AG20443 (cell line): ENCODE measurements at places on chromosomes 3 and 15.

DNA sequence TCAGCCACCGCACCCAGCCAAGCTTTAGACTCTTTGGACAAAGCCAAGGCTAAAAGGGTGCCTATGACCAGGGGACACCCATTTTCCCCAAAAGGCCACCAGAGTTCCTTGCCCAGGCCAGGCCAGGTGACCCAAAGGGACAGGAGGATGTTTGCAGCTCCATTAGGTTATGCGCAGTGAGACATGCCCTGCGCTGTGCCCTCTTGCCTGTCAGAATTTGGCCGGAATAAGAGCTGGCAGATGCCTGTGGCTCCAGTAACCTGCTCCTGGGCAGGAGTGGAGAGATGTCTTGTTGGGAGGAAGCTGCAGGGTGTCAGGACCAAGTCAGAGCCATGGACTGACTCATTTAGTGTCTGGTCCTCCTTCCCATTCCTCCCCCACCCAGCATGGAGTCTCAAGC is 20.5 kb downstream of the DNASE1L3 start:
- DNase-seq: no peak

- no peak for DNase-seq
Observed at GRCh38 chr15:40040770-40041169, 1.8 kb upstream of the SRP14 start.

- peak; percentile 74 for DNase-seq
Observed at GRCh38 chr3:187211532-187212195, 14.4 kb downstream of the RTP1 start.

GRCh38 chr3:182484682-182485081 is 308.6 kb upstream of the ATP11B start:
- DNase-seq: no peak

DNA sequence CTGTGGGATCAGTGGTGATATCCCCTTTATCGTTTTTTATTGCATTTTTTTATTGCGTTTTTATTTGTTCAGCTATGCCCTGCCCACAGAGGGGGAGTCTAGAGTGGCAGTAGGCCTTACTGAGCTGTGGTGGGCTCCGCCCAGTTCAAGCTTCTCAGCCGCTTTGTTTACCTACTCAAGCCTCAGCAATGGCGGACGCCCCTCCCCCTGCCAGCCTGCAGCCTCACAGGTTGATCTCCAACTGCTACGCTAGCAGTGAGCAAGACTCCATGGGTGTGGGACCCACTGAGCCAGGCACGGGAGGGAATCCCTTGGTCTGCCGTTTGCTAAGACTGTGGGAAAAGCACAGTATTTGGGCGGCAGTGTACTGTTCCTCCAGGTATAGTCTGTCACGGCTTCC is 500.6 kb upstream of the MCTP2 start:
- no peak for DNase-seq

GRCh38 chr15:92617549-92618520 is 37.7 kb downstream of the FAM174B start:
- DNase-seq: peak; percentile 37

DNA sequence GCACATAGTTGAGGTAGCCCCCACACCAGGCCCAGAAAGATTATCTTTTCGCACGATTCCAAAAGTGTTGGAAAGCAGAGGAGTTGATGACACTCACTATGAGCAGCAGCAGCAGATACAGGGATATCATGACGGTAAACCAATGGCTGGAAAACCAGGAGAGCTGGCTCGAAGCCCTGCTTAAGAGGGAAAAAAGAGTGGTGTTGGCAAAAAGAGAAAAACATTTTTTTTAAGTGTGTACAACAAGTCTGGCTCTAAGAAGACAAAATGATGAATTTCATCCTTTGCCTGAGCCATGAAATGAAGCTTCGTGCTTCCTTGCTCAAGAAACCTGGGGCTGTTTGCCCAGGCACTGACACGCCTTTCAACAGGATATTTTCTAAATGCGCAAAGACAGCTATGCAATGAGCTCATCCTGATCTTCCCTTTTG is 27.3 kb downstream of the PARP16 start:
- DNase-seq: peak; percentile 77

- DNase-seq: no peak
Observed at GRCh38 chr3:145900056-145900829, 260.7 kb downstream of the PLOD2 start.

DNA sequence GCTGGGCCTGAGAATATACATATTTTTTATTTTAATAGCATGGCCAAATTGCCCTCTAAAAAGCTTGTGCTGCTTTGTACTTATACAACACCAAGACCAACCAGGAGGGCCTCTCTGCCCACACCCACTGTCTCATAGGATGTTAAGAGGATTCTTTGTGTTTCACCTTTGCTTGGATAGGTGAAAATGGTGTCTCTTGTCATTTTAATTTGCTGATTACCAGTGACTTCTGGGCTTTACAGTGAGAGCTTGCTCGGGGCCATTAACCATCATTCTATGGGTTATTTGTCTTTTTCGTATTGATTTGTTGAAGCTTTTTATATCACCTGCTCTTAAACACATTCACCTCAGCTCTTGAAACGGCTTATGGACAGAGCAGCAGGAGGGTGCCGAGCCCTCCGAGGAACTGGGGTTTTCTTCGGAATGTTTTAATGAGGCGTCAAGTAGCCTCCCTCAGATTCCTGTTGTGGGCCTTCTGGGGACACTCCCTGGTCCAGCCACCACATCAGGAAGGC is 10.5 kb downstream of the PTH1R start:
- DNase-seq: no peak

GRCh38 chr3:167350245-167350862 is 29.7 kb downstream of the ZBBX start:
- no peak for DNase-seq

DNA sequence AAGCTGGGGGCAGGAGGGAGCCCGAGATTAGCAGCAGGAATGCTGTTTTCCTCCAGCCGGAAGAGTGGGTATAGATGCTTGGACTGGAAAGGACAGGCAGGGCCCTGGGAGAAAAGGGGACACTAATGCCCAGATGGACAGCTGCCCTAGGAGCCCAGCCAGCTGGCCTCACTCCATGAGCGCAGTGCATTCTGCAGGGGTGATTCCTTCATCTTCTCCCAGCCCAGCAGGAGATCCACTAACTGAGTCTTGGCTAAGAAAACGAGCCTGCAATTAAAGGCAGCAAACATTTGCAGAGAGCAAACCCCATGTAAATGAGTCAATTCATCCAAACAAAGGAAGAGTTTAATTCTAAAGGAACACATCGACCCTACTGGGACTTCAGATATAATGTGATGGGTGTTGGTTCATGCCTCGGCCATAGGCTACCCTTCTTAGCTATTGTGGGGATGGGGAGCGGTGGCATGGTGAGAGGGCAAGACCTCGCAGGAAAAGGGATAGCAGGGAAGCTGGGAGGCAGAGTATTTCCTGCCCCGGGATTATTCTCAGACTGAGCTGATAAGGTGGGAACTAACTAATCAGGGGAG is 13.3 kb upstream of the MINAR1 start:
- no peak for DNase-seq

GRCh38 chr3:100084100-100084806 is 30.0 kb downstream of the FILIP1L start:
- DNase-seq: no peak

- DNase-seq: peak; percentile 46
Observed at GRCh38 chr3:42535981-42536784, 33.7 kb downstream of the VIPR1 start.

- DNase-seq: peak; percentile 21
Observed at GRCh38 chr15:88909956-88910831, 3.0 kb downstream of the MFGE8 start.

GRCh38 chr15:85752491-85752961 is 42.2 kb downstream of the KLHL25 start:
- no peak for DNase-seq

DNA sequence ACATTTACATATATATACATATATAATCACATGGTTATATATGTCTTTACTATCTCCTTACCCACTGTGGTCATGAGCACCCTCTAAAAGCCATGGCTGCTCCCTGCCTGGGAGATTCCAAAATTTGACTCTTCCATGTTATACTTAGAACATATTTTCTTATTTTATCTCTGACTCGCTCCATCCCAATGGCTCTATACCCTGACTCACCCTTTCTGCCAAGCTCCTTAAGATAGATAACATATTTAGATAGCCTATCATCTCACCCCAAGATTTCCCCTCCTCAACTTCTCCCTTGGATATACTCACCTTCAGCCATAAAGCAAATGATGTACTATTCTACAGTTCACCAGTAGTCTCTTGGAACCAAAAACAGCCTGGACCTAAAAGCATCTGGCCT is 65.1 kb downstream of the CD200R1L start:
- no peak for DNase-seq

- no peak for DNase-seq
Observed at GRCh38 chr15:27885201-27885600, 213.9 kb downstream of the OCA2 start.

DNA sequence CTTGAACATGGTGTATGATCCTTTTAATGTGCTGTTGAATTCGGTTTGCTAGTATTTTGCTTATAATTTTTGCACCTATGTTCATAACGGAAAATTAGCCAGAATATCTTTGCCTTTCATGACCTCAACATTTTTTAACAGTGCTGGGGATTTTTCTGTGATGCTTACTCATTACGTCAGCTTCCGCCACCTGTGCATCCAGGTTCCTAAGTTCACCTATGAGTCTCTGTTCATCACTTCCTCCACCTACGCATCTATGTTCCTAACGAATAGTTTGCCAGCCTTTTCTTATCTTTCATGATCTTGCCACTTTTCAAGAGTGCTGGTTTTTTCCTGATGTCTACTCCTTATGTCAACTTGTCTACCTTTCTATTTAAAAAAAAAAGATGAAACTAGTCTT is 16.5 kb downstream of the AADACL2 start:
- no peak for DNase-seq

DNA sequence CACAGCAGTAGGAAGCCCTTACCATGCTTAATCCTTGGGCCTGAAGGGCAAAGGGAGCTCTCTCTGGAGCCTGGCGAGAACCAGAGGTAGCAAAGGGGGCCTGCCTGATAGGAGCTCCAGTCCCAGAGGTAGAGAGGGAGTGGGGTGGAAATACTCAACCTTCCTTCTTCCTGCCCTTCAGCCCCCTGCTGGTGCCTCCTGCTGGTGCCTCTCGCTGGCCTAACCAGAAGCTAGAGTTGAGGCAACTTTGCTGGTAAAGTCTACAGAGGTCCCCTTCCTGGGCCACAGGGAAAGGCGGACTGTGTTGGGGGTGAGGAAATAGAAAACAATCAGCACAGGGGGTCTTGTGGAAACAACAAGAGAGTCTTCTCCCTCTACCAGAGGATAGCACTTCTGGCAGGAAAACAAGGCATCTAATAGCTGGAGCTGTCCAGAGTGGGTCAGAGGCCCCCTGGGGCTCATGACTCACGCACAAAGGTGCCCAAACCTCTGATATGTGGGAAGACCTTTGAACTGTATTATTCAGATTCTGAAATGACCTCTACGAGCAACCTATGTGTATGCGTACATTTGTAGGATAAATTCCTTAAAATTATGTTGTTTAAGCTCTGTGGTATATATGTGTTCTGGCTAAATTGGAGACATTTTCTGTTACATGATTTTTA is 133.9 kb downstream of the LRRC28 start:
- no peak for DNase-seq

- DNase-seq: no peak
Observed at GRCh38 chr3:5051772-5052171, 70.3 kb upstream of the ARL8B start.

DNA sequence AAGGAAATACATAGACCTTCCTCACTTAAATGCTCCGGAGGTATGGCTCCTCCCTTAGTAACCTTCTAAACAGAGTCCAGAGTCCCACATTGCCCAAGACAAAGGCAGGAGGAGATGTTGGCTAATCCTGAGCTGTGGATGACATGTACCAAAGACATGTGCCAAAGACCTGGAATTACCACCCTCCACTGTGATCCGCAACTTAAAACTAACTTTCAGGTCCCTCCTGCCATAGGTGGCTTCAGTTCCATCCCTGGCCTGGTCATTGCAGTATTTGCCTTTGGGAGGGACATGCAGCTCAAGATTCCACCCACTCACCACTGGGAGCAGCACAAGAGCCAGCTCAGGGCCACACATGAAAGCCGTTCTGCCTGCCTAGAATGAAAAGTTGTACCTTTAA is 28.0 kb downstream of the MYZAP start:
- DNase-seq: no peak

GRCh38 chr3:4078903-4079302 is 224.3 kb upstream of the SETMAR start:
- DNase-seq: no peak

GRCh38 chr3:181279239-181279565 is 289.7 kb upstream of the DNAJC19 start:
- no peak for DNase-seq

- no peak for DNase-seq
Observed at GRCh38 chr15:74592222-74592621, 23.4 kb upstream of the CLK3 start.

DNA sequence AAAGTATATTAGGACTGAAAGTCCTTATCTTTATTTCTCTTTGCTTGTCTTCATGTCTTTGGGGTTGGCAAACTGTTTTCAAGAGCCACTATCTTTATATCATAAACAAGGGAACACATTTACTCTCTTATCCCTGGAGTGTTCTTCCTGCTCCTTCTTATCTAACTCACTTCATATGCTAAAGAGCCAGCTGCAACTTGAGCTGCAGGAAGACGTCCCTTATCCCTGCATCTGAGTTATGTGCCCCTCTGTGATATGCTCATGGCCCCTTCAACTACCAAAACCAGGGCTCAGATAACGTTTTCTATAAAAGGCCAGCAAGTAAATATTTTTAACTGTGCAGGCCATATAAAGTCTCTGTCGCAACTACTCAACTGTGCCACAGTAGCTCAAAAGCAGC is 137.0 kb upstream of the CRBN start:
- DNase-seq: no peak
